ENCODE measurements at places on chromosomes 13 and 19.

- peak; percentile 71 for DNase-seq
Measured at GRCh38 chr19:35142606-35143230, 337 bp upstream of the FXYD7 start.

- DNase-seq = no peak
Measured at GRCh38 chr19:51010066-51010795, 8.8 kb upstream of the KLK8 start.

DNA sequence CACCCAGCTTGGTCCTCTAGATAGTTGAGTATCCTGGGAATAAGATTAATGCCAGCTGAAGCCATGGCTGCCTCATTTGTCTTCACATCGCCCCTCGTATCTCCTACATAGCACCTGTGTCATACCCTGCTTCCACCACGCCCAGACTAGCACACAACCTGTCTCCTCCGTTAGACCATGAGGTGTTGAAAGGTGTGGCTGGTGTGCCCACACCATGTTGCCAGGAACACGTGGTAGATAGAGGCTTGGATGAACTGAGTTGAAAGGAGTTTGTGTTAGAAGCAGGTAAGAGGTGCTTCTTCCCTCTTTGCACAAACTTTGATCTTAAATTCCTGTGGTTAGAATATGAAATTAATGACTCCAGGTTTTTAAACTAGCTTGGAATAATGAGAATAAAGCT, 40.1 kb downstream of the RGCC start:
- no peak for DNase-seq

DNA sequence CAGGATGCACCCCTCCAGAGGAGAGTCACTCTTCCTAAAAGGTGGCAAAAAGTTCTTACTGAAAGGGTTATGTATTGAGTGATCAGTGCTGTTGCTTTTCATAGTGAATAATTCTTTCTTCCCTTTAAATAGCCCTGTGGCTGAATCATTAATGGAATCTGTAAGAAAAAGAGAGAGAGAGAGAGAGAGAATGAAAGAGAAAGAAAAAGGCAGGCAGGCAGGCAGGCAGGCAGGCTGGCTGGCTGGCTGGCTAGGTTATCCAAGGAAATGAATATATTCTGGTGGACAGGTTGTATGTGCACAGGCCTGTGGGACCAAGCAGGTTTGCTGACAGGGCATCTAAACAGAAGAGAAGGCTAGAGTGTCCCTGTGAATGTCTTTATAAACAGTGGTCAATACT, 100.5 kb downstream of the DLEU7 start:
- no peak for DNase-seq

- DNase-seq = no peak
Measured at GRCh38 chr19:47123406-47123805, 7.2 kb upstream of the SAE1 start.

GRCh38 chr19:58182577-58182988, 278 bp upstream of the ZNF274 start:
- peak; percentile 73 for DNase-seq

- DNase-seq = no peak
Measured at GRCh38 chr13:76803831-76804230, 82.4 kb downstream of the KCTD12 start.

All from effector CD8-positive, alpha-beta T cell (primary cell).